ENCODE measurements at places on chromosomes 5 and 9.

DNA sequence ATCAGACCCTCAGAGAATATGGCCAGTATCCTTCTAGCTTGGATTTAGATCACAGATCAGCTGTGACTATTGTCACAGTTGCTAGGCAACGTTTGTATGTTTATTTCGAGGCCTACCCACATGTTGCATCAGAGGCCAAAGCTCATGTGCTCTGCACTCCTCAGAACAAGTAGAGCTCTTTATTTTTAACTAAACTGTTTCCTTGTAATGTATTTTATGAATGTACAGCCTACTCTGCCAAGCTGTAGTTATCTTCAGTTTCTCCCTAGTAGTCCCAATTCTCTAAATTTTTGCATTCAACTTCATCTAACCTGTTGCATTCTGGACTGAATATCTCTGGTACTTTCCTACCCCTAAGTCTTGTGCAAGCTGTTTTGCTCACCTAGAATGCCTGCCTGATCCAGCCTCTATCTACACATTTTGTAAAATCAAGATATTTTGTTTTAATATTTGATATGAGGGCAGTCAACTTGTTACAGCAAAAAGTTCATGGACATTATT, 52.8 kb downstream of the CAST start:
- DNase-seq: no peak

- DNase-seq: no peak
Measured at GRCh38 chr9:111176511-111176910, 138.2 kb upstream of the LPAR1 start.

DNA sequence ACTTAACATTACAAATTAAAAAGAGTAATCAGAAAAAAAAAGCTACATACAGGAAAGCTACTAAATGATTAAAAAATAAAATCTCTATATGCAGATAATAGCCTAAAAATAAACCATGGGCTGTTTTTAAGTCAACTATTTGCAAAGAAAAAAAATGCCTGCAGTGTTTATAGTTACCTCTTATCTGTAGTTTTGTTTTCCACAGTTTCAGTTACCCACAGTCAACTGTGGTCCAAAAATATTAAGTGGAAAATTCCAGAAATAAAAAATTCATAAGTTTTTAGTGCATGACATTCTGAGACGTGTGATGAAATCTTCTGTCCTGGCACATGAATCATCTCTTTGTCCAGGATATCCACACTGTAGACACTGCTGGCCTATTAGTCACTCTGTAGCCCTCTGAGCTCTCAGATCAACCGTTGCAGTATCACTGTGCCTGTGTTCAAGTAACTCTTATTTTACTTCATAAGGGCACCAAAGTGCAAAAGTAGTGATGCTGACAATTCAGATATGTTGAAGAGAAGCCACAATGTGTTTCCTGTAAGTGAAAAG, 59.2 kb downstream of the PRELID2 start:
- no peak for DNase-seq

GRCh38 chr9:27537027-27537435, 7.4 kb upstream of the MOB3B start:
- DNase-seq: no peak

DNA sequence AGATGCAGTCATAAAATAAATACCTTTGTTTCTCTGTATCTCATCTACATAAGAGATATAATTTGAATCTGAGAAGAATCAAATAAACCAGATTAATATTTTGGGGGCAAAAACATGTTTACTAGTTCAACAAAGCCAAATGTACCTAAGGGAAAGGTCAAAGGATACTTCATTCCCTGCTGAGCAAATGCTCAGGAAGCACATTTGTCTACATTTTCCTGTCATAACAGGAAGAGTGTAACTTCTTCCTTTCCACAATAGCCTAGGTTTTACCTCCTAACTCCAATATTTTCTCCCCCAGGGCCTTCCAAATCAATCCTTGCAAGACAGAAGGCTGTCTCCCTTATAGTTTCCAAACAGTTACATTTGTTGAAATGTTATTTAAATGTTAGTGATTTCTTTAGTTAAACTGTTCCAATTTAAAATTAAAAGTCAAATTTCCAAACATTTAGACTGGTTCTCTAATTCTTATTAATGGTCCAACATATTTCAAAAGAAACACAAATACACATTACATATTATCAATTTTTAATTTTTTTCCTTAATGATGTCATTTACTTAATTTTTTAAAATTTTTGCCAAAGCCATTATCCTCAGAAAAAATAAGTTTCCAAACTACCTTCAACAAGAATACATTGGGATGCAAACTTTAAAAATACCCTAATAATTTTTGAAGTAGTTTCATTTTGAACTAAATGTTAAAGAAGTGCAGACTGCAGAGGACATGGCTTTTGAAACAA, 67.8 kb downstream of the MEF2C start:
- no peak for DNase-seq

DNA sequence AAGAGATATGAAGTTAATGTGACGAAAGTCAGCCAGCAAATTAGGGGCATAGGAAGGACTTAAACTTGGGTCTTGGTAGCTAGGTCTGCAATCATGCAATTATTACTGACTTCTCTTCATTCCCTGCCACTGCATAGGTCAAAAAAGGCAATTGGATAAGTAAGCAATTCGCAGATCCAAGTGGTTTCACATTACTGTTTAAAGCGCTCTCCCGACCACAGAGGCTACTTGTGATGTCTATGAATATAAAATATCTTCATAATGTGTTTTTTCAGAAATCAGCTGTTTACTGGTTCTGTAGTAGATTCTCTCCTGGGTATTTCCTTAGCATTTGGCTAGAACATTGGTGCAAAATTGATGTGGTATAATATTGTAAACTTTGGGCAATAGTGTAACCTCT, 174.7 kb upstream of the PTGER4 start:
- no peak for DNase-seq

- DNase-seq: no peak
Measured at GRCh38 chr9:119332522-119332921, 36.7 kb downstream of the BRINP1 start.
